ENCODE measurements at places on chromosomes 2 and 18.
A peak's percentile ranks its signal among the peaks of the same experiment; 100 is the strongest.

DNA sequence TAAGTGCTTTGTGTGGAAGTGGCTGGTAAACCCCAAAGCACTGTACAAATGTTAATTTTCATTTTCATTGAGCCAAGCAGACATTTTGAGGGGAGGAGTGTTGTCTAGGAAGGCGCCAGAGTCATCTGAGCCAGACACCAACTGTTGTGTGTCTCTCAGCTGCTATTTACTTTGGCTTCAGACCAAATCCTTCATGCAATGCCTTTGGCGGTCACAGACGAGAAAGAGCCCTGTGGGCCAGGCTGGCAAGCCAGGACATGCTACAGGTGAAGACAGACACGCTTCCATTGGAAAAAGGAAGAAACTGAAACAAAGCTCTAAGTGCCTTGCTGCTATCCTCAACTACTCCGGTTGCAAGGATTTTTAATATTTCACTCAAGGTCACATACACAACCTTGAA is 115.4 kb upstream of the CDC42EP3 start:
- DNase-seq, result no peak

DNA sequence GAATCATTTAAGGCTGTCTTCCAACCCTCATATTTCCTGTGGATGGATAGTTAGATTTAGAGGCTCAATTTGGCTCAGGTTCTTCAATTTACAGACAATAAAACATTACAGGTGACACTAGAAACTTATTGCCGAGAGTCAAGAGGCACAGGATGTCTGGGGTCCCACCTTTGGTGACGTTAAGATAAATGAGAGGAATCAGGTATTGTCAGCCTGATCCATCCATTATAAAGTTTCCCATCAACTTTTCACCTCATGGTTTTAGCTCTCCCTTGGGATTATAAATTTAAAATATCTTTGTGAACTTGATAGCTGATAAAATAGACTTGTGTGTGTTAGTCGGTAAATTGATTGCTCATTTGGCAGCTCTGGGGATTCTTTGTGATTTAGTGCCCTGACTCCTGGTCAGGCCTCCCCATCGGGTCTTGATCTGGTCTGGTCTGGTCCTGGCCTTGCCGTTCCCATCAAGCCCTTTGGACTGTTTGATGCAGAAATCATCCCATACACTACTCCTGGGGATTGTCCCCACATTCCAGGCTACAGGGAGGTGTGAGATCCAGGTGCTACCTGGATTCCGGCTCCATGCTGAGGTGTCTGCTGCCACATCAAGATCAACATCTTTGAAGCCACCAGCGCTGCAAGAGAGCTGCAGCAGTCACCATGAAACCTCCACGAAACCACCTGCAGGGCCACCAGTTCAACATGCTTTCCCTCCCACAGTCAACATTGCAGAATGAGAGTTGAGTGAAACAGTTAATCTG is 130.9 kb downstream of the SH3BP4 start:
- DNase-seq, result no peak

- no peak for DNase-seq
These were observed 897.6 kb downstream of the BCL11A start for GRCh38 chr2:59655809-59656208.

DNA sequence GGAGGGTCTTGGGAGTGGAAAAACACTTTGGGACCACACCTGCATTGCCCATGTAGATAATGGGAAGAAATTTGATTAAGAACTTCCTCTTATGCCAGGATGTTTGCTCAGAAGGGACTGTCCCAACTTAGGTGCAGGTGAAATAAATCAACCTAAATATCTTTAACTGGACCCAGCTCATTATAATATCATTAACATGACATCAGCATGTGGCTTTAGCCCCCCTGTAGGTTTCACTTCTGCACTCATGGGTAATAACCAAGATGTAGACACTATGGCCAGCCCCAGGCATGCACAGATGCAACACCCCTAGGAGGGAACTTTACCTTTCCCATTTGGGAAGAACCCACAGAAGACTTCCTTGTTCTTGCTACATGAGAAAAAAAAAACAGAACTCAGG is 227.4 kb upstream of the ZNF804A start:
- no peak for DNase-seq

DNA sequence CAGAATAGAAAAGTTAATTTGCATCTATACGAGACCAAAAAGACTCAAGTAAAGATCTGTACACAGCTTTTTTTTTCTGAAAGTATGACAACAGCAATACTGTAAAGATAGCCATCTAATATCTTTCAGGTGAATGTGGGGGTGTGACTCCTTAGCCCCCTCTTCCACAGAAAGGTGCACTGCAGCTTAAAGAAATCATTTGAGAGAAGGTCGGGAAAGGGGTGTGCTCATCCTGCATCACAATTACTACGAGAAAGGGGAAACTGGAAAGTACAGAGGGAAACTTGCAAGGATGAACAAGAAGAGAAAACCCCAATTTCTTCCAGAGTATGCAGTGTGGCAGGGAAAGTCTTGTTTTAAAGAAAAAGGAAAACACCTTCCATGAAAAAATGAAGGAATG is 255.6 kb downstream of the CCDC178 start:
- no peak for DNase-seq

DNA sequence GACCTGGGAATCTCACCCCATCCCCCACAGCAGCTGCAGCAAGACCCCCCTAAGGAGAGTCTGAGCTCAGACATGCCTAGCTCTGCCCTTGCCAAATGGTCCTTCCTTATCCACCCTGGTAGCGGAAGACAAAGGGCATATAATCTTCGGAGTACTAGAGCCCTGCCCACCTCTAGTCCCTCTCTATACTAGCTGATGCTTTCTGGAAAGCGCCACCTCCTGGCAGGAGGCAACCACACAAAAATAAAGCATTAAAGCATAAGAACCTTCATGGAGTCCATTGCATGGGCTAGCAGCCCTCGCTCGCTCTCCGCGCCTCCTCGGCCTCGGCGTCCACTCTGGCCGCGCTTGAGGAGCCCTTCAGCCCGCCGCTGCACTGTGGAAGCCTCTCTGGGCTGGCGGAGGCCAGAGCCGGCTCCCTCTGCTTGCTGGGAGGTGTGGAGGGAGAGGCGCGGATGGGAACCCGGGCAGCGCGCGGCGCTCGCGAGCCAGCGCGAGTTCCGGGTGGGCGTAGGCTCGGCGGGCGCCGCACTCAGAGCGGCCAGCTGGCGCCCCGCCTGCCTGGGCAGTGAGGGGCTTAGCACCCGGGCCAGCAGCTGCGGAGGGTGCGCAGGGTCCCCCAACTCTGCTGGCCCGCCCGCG is 941.2 kb downstream of the SUCLG1 start:
- DNase-seq, result no peak

GRCh38 chr2:28096421-28096820 is 205.9 kb downstream of the BABAM2 start:
- DNase-seq, result no peak

DNA sequence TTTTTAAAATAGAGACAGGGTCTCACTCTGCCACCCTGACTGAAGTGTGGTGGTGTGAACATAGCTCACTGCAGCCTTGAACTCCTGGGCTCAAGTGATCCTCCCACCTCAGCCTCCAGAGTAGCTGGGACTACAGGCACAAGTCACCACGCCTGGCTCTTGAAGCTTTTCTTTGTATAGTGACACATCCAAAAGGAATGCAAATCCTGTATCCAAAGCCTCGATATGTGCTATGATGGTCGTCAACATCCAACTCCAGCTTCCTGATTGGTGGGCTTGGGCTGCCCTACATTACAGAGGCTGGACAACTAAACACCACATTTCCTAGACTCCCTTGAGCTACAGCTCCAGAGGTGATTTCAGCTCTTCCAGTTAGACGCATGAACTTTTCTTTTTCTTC is 101.7 kb upstream of the PGAP1 start:
- DNase-seq, result no peak

- DNase-seq, result no peak
These were observed 47.6 kb downstream of the KLHL29 start for GRCh38 chr2:23432531-23432930.

DNA sequence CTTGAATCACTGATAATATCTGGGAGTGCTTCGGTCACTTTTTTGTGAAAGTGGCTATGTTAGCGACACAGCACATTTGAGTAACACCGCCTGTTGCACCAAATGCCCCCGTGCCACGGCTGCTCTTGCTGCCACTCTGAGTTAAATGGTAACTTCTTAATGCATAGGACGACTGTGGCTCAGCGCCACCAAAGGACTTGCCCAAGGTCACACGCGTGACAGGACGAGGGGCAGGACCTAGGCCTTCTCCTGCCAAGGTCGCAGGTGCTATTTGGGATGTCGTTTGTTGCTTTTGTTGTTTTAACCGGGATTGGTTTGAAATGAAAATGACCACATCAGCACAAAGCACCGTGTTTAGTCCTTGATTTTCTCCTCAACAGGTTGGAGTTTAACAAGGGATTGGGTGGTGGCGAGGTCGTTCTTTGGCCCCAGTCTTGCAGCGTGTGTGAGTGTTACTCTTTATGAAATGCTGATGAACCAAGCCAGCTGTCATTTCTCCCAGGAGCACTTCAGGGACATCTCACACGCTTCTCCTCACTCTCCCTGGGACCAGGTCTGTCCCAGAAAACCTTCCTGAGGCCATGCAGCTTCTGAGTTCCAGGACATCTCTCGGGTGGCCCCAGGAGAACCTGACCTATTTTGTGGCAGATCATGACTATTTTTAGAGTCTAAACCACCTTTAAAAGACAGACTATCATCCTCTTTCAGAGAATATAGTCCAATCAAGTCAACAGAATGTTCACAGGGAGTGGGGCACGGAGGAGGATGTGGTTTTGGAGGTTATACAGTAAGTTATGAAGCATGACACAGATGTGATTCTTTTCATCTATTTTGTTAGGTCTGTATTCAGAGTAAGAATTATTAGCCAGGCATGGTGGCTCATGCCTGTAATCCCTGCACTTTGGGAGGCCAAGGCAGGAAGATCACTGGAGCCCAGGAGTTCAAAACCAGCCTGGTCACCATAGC is 49.9 kb downstream of the MTCL1 start:
- DNase-seq, result peak; percentile 34

DNA sequence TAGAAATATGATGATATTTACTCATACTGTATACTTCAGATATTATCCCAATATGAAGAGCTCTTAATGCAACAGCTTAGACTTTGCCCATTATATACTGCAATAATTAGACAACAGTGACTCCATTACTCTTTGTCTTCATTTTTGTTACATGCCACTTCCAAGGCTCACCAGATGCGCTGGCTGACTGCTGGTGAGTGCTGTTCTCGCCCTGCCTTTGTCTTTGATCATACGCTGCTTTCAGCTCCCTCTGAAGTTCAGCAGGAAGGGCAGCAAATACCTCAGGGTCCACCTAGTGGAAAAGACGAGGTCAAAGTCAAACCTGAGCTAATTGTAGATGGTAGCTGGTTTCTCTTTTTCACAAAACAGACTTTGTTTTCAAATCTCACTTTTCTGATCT is 66.3 kb downstream of the EIF5B start:
- DNase-seq, result no peak

DNA sequence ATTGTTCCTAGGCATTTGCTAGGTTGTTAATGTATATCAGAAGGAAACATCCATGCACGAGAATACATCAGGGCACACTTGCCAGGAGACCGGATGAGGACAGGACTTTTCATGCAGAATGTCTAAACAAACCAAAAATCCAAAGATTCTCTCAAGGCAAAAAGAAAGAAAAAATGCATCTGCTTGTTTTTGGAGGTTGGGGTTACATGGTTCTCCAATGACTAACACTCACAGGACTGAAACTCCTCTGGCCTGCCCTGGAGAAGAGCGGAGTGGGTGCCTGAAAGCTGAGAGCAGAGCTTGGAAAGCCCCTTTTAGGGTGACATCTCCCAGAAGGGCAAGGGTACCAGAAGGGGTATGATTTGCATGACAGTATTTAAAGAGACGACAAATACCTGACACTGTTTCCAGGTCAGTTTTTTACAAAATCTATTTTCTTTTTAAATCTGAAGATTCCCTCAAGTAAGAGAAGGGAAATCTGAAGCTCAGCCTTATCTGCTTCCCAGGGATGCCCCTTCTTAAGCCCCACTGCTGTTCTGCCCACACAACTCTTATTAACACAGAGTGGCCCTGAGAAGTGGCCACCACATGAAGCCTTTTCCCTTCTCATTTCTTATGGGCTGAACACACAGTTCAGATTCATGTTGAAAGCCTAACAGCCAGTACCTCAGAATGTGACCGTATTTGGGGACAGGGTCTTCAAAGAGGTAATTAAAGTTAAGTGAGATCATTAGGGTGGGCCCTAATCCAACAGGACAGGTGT is 216.4 kb downstream of the STK39 start:
- no peak for DNase-seq

GRCh38 chr2:81672923-81673322 is 1368.4 kb upstream of the LRRTM1 start:
- no peak for DNase-seq

- peak; percentile 36 for DNase-seq
These were observed 98.0 kb upstream of the BZW1 start for GRCh38 chr2:200713704-200714064.

GRCh38 chr2:10471046-10471571 is 23.0 kb upstream of the ODC1 start:
- no peak for DNase-seq

GRCh38 chr18:59303656-59304195 is 14.7 kb downstream of the CPLX4 start:
- DNase-seq, result no peak

DNA sequence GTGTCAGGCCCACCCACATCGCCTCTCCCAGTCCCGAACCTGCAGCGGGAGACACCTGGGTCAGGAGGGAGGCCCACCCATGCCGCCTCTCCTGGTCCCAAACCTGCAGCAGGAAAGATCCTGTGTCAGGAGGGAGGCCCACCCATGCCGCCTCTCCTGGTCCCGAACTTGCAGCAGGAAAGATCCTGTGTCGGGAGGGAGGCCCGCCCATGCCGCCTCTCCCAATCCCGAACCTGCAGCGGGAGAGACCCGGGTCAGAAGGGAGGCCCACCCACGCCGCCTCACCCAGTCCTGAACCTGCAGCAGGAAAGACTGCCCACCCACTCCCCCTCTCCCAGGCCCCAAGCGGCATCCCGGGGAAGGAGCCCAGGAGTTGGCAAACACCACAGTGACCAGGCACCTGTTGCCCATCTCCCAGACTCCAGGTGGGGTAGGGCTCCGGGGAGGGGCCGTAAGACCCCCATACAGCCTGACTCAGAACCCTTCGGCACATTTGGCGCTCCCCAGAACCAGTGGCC is 7.8 kb downstream of the SLC66A2 start:
- DNase-seq, result peak; percentile 26

- no peak for DNase-seq
These were observed 26.1 kb upstream of the SYT4 start for GRCh38 chr18:43303376-43303775.

GRCh38 chr18:51301376-51301775 is 103.9 kb upstream of the MEX3C start:
- DNase-seq, result no peak

DNA sequence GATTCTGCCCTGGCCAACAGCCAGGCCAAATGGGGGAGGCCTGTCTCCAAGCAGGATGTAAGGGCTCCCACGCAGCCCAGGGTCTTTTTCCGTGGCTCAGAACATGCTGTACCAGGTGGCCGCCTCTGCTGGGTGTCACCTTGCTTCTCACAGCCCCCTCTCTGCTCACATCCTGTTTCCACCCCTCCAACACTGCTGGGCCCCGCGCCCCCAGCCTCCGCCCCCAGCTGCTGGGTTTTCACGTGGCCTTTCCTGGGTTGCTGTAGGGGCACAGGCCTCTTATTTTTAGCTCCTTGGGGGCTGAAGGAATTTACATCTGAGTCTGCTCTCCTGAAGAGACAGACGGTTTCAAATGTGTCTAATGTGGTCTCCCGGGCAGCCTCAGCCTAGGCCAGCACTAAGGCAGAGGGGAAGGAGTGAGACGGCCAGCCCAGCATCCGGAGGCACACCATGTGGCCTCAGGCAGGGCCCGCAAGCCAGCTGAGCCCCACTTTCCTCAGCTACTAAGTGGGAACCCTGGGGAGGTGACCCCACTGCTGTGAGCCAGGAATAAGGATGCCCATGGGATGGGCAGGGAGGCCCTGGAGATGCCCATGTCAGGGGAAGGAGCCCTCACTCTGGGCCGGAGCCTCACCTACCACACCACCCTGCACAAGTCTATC is 18.7 kb upstream of the DUSP2 start:
- peak; percentile 62 for DNase-seq

All from activated CD4-positive, CD25-positive, alpha-beta regulatory T cell treated with anti-CD3 and anti-CD28 coated beads, Interleukin-2, amount 50 U/mL, for 72 hours (primary cell).